ENCODE measurements at places on chromosomes 3 and 15.

DNA sequence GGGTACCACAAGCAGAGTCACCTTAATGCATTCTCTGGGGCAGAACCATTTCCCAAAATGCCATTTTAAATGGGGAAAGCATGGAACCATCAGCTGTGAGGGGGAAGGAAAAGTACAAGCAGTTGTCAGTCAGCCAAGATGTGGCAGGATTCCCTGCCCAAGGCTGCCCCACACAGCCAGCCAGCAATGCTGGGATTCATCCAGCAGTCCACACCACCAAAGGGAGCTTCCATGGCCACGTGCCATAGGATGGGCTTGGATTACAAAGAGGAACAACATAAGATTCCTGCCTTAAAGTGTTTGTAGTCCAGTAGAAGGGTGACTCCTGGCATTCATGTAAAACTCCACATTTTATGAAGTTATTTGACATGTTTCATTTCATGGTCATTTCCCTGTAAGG, 233.3 kb downstream of the SHOX2 start:
- no peak for DNase-seq

- peak; percentile 39 for DNase-seq
These were observed 46.2 kb downstream of the DENND6A start for GRCh38 chr3:57646723-57647122.

DNA sequence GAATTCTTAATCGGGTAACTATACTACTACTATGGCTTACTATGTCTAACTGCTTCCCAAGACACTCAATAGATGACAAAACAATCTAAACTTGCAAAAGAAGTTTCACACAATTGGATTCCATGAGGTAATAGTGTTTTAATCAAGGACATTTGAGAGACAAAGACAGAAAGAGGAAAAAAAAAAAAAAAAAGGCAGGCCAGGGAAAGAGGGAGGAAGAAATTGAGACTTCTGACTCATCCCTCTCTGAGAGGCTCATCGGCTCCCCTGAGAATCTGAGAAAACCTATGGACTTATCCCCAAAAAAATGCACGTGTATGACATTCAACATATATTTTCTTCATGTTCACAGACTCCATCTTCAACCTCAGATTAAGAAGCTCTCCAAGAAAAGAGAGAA, 61.0 kb downstream of the SCAPER start:
- DNase-seq: no peak

DNA sequence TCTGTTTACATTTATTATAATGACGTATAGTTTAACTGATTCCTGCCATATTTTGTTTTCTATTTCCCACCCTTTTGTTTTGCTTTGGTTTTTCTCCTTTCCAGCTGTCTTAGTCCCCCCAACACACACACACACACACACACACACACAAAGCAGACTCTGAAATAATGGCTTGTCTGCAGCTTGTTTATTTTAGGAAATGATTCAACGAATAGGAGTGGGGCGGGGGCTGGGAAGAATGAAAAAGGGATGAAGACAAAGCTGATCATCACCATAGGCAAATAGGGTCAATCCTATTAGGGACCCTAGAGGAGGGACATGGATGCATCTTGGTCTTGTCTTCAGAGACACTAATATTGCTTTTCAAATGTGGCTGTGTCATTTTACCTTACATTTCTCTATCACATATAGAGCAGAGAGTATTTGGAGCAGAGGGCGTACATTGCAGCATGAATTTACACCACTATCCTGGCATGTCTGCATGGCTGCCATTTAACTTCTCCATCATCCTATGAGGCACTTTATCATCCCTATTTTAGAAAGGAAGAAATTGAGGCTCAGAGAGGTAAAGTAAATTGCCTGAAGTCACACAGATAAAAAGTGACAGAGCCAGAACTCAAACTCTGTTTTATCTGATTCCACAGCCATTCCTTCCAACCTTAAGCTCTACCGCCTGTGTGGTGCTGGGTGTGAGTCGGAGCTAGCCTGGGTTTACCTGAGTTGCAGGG, 147.2 kb upstream of the TPM1 start:
- no peak for DNase-seq

DNA sequence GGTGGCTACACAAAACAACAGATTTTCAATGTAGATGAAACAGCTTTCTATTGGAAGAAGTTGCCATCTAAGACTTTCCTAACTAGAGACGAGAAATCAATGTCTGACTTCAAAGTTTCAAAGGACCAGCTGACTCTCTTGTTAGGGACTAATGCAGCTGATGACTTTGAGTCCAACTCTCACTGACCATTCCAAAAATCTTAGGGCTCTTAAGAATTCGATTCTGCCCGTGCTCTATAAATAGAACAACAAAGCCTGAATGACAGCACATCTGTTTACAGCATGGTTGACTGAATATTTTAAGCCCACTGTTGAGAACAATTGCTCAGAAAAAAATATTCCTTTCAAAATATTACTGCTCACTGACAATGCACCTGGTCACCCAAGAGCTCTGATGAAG, 202.4 kb upstream of the PRICKLE2 start:
- no peak for DNase-seq

GRCh38 chr3:150545419-150546225, 674 bp downstream of the SERP1 start:
- DNase-seq: peak; percentile 72

DNA sequence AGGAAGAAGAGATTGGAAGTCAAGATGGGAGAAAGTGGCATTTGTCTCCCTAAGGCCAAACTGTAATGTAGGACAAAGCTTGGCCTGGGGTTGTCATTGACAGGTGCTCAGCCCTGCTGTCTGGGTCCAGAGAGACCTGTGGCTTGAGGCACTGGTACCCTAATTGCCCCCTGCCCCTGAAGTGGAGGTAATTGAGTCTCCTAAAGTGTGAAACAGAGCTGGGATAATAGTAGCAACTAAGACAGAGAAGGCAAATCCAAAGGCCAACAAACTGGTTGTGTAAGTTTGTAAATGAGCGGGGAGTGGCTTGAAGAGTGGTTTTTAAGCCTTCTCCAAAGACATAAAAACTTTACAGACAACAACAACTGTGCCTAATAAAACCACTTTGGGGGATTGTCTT, 264.2 kb upstream of the ROPN1 start:
- DNase-seq: no peak

DNA sequence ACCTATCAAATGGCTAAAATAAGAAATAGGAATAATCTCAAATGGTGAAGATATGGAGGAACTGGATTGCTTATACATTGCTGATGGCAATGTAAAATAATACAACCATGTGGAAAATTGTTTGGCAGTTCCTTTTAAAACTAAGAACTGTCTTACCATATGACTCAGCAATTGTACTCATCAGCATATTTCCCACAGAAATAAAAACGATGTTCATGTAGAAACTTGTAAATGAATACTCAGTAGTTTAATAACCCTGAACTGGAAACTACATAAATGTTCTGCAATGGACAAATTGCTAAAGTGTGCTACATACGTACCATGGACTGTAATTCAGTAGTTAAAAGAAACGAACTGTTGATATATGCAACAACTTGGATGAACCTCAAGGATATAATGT, 253.9 kb upstream of the RBMS3 start:
- DNase-seq: no peak

DNA sequence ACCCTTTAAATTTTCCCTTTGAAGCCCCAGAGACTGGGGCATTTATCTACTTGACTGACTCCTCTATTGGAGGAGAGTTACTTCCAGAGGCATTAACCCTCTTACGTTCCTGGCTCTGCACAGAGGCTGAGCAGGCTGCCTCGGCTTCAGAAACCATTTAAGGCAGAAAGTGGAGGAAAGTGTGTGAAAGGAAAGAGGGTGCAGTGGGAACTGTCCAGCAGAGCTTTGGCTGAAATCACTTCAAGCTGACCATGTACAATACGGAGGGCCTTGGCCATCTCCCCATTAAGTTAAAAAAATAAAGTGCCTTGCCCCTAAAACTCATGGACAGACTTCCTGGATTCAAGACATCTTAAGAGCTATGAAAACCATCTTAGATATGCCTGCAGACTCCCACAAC, 238.7 kb downstream of the SV2B start:
- no peak for DNase-seq

DNA sequence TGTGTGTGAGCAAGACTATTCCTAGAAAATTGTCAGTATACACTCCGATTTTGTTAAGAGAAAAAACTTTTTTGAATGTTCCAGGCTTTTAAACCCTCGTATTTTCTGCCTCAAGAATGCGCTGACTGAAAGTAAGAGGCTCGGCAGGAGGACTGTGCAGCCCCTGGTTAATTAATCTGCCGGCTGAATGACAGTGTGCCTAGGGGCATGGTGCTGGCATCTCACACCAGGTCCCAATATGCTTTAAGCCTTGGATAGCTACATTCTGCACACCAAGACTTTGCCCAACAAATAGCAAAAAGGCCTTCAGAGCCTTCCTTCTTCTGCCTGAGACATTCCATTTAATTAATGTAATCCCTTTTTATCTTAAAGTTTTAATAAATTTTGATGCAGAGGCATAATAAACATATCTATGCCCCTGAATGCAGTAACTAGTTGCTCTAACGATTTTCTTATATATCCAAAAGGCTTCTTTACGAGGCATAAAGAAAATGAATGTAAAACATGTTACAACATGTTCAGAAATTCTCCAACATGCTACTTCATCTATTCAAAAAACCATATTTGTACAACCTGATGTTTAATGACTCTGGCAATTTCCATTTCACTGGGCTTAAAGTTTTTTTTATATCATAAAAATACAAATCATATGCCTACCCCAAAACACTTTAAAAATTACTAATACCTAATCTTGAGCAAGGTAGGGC, 37.9 kb downstream of the DPH6 start:
- no peak for DNase-seq

DNA sequence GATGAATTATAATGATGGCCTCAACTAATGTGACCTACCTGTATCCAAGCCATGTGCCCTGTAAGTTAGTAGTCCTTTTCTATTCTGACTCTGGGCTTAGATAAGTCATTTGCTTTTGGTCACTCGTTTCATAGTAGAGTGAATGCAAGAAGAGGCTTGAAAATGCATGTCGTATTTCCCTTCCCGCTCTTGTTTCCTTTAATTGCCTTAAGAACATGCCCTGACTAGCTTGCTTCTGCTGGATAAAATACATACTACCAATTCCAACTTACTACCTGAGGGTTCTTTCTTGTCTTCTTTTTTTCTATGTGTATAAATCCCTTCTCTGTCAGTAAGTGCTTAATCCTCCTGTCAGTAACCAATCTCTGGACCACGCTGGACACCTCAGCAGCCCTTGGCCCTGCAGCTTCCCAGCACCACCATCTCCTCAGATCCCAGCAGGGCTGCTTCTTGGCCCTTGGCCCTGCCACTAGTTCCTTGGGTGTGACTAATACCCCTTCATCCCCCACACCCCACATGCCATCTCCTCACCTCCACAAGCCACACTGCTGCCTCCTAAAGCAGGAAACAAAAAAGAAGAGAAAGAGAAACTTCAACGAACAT, 771.7 kb downstream of the IGSF11 start:
- DNase-seq: no peak

GRCh38 chr3:115092220-115092791, 54.8 kb downstream of the ZBTB20 start:
- peak; percentile 77 for DNase-seq

DNA sequence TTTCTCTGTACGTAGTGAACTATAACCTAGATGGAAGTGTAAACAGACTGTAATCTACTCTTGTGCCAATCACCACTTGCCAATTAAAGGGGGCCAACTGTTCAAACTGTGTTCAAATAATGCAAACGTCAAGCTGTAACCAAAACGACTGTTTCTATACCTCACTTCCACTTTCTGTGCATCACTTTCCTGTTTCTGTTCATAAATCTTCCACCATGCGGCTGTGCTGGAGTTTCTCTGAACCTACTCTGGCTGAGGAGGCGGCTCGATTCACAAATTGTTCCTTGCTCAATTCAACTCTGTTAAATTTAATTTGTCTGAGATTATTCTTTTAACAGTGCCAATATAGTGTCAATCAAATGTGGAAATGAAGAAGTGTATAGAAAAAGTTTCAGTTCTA, 206.7 kb upstream of the TBC1D5 start:
- DNase-seq: no peak

DNA sequence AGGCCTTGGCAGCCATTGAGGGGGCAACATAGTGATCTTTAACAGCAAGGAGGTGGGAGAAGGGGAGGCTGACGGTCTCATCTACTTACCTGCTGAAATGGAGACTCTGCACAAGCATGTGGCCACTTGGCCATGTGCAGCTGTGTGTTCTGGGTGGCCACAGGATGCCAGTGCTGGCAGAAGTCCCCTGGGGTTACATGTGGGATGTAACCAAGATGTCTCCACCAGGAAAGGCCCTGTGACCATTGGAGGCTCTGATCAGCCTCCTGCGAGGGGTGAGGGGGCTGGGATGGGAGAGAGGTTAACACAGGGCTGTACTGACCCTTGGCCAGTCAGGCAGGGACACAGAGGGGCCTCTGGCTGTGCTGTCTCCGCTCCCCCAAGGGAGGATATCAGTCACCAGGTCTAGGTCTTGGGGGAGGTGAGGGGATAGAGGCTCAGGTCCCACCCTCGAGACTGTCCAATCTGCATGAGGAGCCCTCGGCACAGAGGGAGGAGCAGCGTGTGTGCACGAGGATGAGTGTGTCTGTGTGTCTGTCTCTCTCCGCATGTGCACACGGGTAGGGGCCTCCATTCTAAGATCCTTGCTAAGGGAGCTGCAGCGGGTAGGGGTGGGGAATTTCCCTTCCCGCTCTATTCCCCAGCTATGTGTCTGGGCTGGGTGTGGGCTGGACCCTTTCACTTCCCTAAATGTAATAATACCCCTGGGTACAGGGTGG, 19.5 kb downstream of the PRKCD start:
- DNase-seq: no peak

- no peak for DNase-seq
These were observed 925.9 kb downstream of the IGSF11 start for GRCh38 chr3:118108769-118109168.

DNA sequence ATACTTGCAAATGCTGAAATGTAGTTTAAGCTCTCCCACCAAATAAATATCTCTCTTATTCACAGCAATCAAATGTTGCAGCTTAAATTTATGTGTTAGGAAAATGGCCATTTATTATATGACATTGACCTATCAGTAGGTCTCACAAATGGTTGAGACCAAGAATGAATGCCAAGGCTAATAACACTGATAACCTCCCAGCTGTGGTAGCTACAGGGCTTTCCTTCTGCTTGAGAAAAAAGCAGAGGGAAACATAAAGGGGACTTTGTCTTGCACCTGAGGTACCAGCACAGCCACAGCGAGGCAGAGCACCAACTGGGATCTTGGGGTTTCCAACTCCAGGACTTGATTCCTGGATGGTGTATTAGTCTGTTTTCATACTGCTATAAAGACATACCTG, 73.1 kb upstream of the TTC14 start:
- no peak for DNase-seq

GRCh38 chr15:52280326-52281084, 15.1 kb downstream of the MYO5C start:
- DNase-seq: no peak

Data from AML-193 (cell line).